Stimulated activated CD4-positive, alpha-beta T cell treated with anti-CD3 and anti-CD28 coated beads, TNF-alpha, amount 100 ng/mL, for 48 hours (primary cell): ENCODE measurements at places on chromosomes 16 and 17.

DNA sequence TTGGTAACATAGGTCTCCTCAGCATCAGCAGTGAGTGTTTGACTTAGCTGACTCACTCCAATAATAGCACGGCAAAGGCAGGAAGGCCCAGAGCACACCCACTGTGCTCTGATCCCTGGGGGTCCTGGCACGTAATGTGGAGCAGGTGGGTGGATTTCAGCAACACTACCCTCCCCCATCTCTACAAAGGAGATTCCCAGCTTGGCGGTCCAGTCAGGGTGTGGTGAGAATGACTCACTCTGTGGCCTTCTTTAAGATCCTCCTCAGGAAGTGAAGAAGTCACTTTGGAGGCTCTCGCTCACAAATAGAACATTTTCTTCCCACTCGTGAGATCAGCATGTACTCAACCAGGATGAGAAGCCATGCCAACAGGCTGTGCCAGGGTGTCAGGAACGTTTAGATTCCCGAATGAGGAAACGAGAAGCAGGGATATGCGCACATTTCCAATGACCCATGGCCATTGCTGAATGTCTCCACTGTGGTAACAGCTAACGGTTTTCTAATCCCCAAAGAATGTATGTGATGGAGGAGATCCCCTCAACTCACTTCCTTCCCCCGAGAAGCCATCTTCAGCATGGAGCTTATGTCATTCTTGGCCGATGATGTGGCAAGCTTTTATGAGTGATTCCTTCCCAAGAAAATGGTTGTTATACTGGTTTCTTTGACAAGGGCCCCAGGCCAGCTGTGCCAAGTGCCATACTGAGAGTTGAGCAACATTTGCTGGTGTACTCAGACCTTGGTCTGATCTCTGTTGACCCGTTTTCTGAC lies 365.2 kb downstream of the C16orf95 start:
- DNase-seq: no peak

- no peak for DNase-seq
These were observed 210.0 kb upstream of the DYNLRB2 start for GRCh38 chr16:80330803-80331202.

- DNase-seq: no peak
These were observed 149.7 kb downstream of the RPTOR start for GRCh38 chr17:80694085-80694991.

- no peak for DNase-seq
These were observed 9.0 kb upstream of the CRHR1 start for GRCh38 chr17:45775148-45775547.

DNA sequence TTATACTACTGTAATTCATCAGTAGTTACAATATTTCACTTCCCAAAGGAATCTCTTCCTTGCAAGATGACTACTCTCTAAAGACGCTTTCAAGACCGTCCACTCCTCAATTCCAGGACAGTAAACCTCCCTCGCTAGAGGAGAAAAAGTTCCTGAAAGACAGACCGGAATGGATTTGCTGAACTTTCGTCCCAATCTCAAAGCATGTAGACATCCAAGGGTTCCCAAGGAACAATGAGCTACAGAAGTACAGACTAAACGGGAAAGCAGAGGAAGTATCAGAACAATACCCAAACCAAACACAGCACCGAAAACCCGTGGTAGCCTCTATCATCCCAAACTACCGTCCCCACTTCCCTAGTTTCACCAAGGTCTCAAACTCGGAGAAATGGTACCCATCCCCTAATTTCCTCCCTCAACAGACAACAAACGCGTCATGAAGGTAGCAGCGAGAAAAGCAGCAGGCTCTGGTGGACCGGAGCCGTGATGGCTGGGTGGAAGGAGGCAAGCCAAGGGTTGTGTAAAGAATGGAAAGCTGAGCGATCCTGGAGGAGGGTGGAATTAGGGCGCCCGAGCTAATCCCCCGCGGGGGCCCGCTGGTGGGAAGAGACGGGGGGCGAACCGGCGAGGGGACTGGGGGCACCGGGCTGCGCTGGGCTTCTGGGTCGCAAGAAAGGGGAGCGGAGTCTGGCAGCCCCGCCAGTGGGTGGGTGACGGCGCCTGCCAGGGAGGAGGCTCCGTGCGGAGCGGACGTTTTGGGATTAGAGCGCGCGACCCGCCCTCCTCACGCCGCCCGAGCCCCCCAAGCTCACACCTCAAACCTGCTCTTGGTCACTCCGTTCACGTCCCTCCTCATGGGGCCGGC lies 647 bp downstream of the FBXL20 start:
- DNase-seq: no peak

GRCh38 chr17:10752696-10753095 lies 22.9 kb upstream of the TMEM220 start:
- DNase-seq: no peak

- no peak for DNase-seq
These were observed 56.9 kb upstream of the BRD7 start for GRCh38 chr16:50425648-50426047.

DNA sequence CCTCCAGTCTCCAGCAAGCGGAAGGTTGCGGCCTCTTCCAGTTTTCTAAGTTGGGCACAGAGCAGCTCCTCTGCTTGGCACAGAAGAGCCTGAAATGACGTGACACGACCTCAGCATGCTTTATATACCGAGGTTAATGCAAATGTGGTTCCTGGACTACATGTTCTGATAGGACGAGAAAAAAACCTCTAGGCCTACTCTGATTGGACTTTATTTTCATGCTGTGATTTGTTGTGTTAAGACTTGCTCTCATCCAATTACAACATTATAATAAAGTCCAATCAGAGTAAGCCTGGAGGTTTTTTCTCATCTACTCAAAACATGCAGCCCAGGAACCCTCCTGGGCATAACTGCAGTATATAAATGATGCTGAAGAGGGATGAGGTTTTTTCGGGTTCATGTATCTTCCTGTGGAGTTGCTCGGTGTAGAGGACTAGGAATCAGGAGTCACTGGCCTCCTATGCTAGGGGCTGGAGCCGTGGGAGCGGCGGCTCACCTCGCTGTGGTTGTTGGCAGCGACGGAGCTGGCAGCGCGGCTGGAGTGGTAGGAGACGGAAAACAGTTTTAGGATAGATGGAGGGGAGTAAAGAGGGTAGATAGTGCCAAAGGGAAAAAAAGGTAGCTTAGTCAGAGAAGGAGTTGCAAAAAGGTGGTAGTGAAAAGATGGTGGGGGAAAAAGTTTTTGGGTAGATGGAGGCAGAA lies 878.0 kb downstream of the KCNJ18 start:
- DNase-seq: no peak

DNA sequence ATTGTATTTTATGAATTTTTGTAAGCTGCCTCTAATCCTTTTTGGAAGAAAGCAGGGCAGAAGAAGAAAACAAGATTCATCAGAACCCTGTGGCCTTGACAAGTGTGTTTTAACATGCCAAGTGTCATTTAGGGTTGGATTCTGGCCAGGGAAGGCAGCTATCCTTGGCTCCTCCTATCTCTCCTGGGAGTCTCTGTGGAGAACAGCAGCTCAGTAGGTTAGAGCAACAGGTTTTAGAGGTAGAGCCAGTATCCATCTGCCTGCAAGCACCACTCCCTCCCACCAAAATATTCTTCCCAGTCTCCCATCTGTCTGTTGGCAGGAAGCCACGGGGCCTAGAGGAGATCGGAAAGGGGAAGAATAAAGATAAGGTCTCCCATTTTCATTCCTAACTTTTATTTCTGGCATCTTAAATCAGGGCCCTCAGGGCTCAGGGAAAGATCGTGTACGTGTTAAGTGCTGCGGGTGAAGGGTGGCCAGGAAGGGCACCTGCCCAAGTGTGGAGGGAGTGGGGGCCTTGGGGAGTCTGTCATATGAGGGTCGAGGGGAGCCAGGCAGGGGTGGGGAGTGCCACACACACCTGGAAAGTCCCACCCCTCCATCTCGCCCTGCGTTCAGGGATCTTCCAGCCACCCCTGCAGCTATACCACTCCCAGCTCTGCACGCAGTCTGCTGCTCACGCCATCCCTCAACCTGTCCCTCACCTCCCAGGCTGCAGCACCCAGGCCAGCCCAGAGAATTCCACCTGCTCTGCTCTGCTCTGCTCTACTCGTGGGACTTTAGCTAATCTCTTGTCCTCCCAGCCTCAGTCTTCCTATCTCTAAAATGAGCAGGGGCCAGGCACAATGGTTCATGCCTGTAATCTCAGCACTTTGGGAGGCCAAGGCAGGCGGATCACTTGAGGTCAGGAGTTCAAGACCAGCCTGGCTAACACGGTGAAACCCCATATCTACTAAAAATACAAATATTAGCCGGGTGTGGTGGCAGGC lies 17.1 kb upstream of the CPSF4L start:
- DNase-seq: no peak

- DNase-seq: no peak
These were observed 5.9 kb downstream of the CD300LB start for GRCh38 chr17:74525465-74525725.
